Frontal cortex (tissue), 4 donors: ENCODE measurements at places on chromosomes 11 and 22.

- no peak for DNase-seq
Measured at GRCh38 chr11:66904981-66905521, 48.2 kb downstream of the LRFN4 start.

- DNase-seq, result no peak
Measured at GRCh38 chr11:26065944-26066343, 266.0 kb upstream of the ANO3 start.

GRCh38 chr11:7571640-7572000, 57.8 kb downstream of the PPFIBP2 start:
- peak; percentile 18 for DNase-seq

DNA sequence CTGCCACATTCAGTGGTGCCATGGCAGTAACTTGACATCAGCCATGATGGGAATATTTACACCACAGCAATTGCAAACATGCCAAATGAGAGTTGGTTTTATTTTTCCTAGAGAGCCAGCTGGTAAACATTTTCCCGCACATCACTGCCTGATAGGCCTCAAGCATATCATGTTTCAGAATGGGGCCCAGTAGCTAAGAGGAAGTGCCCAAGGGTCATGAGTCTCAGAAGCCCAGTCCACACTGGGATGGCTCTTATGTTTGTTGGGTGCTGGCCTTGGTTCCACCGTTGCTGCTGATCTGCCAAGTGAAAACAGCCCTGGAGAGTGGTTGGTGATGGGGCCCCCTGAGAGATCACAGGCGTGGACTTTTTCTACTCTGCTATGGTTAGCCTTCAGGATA, 64.3 kb upstream of the NAV2 start:
- DNase-seq, result no peak

DNA sequence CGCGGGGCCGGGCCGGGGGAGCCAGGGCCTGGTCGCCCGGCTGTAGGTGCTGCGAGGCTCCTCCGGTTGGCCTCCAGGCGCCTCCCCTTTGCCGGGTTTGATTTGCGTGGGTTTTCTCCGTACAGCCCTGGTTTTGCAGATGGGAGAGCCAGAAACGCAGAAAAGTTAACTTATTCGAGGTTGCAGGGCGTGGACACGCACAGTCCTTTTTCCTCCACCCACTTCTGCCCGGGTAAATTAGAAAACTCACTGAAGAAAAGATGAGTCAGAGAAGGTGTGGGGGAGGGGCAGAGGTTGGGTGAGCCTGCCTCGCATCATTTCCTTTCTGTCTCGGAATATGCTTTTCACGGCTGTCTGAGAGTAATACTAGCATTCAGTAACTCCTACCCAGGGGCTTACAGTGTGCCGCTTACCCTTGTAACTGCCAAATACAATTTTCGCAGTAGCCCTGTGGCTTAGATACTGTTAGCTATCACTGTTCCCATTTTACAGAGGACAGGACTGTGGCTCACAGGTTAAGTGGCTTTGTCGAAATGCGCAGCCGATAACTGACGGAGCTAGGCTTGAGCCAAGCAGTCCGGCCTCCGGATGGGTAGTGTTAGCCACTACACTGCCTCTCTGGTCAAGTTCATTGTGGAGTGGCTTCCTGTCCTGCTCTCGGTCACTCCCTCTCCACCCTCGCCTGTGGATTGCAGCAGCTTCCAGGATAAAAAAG, 812 bp downstream of the FADD start:
- DNase-seq, result peak; percentile 59
